Fibroblast of villous mesenchyme (primary cell): ENCODE measurements at places on chromosomes 13 and 19. TPM values are rescaled to one million over a fixed set of nuclear protein-coding genes. Genes with fewer than 3 reads are reported as not detected.

Gene TPGS1
- 16.8 and 29.3 TPM in 2 replicates for total RNA-seq

Gene VSTM2B
- not detected in 2 replicates for total RNA-seq

Gene SMIM44
- not detected in 2 replicates for total RNA-seq

Gene WDR62
- total RNA-seq = 5.5 and 7.8 TPM in 2 replicates

Gene RAB3A
- total RNA-seq = 0.97 and 1.3 TPM in 2 replicates
